H9 (cell line): ENCODE measurements at places on chromosomes 3 and 15.

GRCh38 chr3:24120434-24120833, 175.3 kb downstream of the NR1D2 start:
- no peak for DNase-seq
- H3K27ac ChIP-seq = no peak overlapping the region
- no peaks in the 10 kb centered on the region; the same call in 2 of the 3 replicates for H3K36me3 ChIP-seq
- H3K4me3 ChIP-seq = no peak overlapping the region
- H3K27me3 ChIP-seq = no peaks in the 10 kb centered on the region

- no peak for DNase-seq
- H3K4me3 ChIP-seq = no peak overlapping the region
- H3K36me3 ChIP-seq = no peaks in the 10 kb centered on the region
- no peaks in the 10 kb centered on the region for H3K27me3 ChIP-seq
These were observed 638.0 kb downstream of the OTOL1 start for GRCh38 chr3:162134571-162134970.

DNA sequence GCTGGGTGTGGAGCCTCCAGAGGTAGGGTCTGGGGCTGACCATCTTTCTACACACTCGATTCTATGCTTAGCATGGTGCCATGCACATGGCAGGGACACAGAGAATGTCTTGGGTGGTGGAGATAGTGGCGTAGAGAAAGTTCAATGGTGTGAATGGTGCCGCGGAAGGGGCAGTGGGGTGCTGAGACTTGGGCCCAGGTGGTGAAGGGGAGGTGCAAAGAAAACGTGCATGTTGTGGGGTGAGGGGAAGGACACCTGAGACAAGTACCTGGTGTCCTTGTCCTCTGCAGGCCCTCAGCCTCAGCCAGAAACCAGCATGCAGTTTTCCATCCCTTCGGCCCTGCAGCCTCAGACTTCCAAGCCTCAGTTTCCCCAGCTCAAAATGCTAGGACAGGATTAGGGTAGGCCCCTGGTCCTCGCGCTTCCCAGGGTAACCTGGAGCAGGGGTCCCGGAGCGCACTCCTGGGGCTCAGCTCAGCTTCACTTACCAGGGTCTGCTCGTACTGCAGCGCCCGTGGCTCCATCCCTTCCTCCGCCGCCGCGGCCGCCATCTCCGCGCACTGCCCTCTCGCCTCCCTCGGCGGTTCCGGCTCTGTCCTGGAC, 375 bp downstream of the CLCN2 start:
- no peaks in the 10 kb centered on the region; the same call in 1 of the 2 replicates for H3K27me3 ChIP-seq
- peaks cover 42% of the 10 kb centered on the region for H3K36me3 ChIP-seq
- no peak for DNase-seq
- peaks cover 2% of the 10 kb centered on the region; the same call in 1 of the 2 replicates for H3K4me1 ChIP-seq

DNA sequence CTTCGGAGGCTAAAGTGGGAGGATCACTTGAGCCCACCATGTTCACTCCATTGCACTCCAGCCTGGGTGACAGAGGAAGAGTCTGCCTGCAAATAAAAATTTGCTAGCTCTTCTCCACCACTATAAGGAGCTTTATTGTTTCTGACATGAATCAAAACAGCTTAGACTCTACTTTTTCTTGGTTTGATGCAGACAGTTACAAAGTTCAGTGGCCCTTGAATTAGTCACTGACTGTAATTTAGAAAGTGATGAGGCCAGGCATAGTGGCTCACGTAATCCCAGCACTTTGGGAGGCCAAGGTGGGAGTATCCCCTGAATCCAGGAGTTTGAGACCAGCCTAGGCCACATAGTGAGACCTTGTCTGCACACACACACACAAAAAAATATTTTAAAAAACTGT, 172.4 kb upstream of the CGNL1 start:
- H3K4me1 ChIP-seq = peaks cover 7% of the 10 kb centered on the region
- DNase-seq = no peak
- H3K4me3 ChIP-seq = no peak overlapping the region
- H3K36me3 ChIP-seq = peaks cover 2% of the 10 kb centered on the region; the same call in 1 of the 3 replicates

- DNase-seq = no peak
- peaks cover 40% of the 10 kb centered on the region for H3K36me3 ChIP-seq
- H3K27ac ChIP-seq = no peak overlapping the region
- no peaks in the 10 kb centered on the region for H3K27me3 ChIP-seq
- no peak overlapping the region for H3K4me3 ChIP-seq
- H3K4me1 ChIP-seq = peaks cover 4% of the 10 kb centered on the region; the same call in 1 of the 2 replicates
These were observed 124.6 kb upstream of the CADPS start for GRCh38 chr3:62999791-63000190.
